ENCODE measurements at places on chromosomes 13 and 19.

- DNase-seq: no peak
Measured at GRCh38 chr13:103229674-103230073, 163.5 kb upstream of the SLC10A2 start.

GRCh38 chr19:34232566-34233481 is 21.5 kb upstream of the GARRE1 start:
- no peak for DNase-seq

DNA sequence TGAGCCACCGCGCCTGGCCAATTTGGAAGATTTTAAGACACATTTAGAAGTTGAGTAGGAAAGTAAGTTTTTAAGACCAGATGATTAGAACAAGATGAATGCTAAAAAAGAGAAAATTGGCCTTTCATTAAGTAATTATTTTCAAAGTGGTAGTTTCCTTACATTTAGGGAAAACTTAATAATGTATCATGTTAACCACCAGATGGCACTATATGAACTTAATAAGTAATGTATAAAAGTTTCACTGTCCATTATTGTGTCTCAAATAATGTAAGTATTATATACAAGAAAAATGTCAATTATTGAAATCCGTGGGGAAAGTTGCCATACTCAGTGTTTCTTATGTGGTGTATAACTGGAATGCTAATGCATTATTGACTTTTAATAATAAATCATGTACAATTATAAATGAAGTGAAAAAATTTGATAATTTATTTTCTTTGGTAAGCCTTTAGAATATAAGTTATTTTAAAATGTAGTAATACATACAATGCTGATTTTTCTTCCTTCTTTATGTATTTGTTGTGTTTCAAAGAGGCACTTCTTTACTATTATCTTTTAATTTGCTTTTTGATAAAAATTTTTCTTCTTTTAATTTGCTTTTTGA is 29.2 kb downstream of the COG6 start:
- DNase-seq: no peak

DNA sequence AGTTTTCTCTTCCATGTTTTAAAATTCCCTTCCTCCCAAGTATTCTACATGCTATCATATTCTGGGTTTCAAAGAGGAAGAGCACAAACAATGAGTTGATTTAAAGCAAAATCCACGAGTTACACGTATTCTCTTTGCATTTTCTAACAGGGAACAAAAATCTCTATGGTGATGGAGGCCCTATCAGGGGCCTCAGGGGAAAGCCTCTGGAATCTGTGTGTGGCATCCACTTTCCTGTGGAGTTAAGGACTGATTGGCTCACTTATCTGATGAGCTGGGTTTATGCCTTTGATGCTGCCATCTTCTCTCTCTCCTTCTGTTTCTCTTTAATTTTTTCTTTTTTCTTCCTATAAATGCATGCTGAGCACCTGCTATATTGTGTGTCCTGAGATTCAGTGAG is 14.8 kb downstream of the OLFM4 start:
- no peak for DNase-seq

DNA sequence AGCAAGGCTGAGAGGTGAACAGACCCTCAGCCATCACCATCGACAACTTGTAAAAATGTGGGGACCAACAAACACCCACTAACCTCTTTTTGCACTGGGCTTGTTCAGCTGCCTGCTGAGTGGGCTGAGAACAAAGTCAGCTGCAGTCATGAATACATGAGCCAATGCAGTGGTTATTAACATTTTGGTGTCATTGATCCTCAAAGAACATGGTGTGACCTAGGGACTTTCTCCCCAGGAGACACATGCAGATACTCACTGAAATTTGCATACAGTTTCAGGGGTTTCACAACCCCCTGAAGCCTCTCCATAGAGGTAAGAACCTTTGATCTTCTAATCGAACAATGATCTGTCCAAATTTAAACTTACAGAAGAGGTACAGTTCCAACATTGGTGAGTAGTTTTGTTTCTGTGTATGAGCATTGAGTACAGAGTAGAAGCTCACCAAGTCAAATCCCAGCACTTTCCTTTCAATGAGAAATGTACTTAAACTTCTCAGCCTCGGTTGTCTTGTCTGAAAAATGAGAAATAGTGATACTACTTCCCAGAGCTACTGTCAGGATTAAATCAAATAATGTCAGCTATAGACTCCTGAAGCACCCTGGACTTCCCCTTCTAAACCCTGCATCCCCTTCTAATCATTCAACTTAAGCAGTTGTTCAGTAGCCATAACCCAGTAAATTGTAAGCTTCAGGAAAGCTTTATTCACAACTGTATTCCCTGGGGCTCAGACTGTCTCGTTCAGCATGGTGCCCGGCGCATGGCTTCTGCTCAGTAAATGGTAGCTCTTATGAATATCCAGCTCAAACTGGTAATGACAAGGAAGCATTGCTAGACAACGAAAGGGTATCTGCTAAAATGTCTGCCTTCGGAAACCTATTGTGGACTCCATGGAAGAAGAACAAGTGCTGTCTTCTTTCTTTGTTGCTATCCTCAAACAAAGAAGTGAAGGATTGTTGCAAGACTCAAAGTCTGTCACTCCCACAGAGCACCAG is 148.7 kb downstream of the FOXO1 start:
- no peak for DNase-seq

DNA sequence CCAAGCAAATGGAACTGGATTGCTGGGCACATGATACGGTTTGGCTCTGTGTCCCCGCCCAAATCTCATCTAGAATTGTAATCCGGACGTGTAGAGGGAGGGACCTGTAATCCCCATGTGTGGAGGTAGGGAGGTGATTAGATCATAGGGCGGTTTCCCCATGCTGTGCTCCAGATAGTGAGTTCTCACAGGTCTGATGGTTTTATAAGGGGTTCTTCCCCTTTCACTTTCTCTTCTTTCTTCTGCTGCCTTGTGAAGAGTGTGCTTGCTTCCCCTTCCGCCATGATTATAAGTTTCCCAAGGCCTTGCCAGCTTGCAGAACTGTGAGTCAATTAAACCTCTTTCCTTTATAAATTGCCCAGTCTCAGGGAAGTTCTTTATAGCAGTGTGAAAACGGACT is 32.6 kb upstream of the MTIF3 start:
- no peak for DNase-seq

- DNase-seq: no peak
Measured at GRCh38 chr19:54245936-54246335, 3.3 kb upstream of the LILRA6 start.

DNA sequence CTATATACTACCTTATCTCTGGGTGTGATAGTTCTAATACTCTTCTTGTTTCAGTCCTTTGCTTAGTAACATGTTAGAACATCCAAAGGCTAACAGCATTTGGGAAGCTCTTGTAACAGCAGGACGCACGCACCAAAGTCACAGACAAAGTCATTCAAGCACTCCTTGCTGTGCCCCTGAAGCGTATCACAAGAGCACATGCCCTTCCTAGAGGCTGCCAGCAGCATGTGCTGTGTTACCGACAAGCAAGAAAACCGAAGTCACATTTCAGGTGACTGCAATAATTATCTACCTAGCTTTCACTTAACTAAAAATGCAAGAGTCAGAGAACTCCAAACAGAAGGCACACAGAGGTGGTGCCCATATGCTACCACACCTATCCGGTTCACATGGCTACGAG is 194.1 kb downstream of the KLF12 start:
- no peak for DNase-seq

- no peak for DNase-seq
Measured at GRCh38 chr19:38911388-38912001, 491 bp downstream of the CCER2 start.

- no peak for DNase-seq
Measured at GRCh38 chr13:73058432-73058735, 421 bp upstream of the KLF5 start.

- DNase-seq: no peak
Measured at GRCh38 chr13:73228546-73228945, 169.7 kb downstream of the KLF5 start.

GRCh38 chr13:97858161-97858560 is 95.3 kb upstream of the IPO5 start:
- DNase-seq: no peak

DNA sequence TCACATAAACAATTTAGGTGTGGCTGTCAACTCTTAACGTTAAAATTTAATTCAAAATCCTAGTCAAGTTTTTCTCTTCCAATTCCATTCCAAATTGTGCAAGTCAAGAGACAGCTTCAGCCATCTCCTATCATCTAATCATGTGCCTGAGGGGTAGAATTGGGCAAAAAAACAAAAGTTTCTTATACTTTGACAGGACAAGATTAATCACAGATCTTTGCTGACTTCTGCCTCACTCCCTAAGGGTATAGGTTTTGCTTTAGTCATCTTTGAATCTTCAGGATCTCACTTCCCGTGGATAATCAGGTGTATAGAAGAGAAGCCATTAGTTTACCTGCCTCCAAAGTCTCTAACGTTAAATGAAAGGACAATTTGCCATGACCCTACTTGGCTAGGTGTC is 24.6 kb downstream of the RNF17 start:
- DNase-seq: no peak

GRCh38 chr19:55536951-55537740 is at the start of gene SBK2:
Gene SBK2 (minus strand): TSS chr19:55537133. CDS start chr19:55536294, 839 bp downstream.
- no peak for DNase-seq

DNA sequence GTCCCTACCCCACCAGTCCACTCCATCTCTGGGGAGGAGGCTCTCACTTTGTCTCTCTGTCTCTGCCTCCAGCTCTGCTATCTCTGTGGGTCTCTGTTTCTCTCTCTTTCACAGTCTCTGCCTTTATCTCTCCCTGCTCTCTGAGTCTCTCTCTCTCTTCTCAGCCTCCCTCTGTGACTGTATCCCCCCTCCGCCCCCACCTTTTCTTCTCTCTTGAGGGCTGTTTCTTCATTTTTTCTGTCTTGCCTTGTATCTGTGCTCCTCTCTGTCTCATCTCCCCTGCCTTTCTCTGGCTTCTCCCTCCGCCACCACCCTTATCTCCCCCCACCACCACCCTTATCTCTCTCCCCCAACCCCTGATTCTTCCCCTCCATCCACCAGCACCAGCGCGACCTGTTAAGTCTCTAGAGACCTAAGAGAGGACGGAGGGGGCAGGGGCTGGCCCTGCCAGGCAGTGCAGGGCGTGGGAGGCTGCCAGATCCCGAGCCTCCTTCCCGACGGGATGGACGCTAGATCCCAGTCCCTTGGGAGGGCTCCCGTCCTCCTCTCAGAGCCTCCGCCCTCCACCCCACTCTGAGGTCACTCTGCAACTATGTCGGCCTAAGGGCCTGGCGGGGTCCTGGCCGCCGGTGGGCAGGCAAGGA is 1.0 kb downstream of the AXL start:
- DNase-seq: no peak

DNA sequence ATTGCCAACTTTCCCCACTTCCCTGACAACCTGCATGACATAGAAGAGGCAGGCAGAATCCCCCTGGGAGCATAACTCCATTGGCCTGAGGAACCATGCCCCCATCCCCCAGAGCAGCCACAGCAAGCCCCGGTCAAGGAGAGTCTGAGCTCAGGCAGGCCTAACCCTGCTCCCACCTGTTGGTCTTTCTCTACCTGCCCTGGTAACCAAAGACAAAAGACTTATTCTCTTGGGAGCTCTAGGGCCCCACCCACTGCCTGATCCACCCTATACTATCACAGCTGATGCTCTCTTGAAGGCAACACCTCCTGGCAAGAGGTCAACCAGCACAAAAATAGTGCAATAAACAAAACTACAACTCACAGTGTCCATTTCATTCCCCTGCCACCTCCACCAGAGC is 59.3 kb downstream of the TNFSF13B start:
- DNase-seq: no peak

DNA sequence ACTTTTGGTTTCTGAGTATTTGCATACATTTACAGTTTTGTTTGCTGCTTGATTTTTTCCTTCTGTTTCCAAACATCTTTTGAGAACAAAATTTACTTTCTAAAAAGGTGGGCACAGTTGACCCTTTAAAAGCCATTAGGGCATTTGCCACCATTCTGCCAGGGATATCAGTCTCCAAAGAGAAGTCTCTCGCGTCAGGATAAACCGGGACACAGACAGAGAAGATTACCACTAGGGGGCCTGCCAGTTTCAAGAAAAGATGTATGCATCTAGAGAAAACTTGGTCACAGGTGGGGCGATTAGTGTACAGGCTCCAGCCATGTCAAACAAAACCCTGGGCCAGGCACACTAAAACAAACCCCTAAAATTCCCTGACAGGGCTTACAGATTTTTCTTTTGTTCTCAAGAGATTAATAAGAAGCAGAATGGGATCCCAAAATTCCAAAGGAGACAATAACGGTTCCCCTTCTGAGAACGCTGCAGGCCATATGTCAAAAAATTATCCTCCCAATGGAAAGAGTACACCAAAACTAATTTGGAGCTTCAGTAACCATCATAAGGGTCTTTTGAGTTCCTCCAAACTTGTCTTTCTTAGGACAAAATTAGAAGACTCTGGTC is 10.7 kb upstream of the PABPC3 start:
- no peak for DNase-seq

- DNase-seq: no peak
Measured at GRCh38 chr13:106532111-106532929, 3.1 kb downstream of the EFNB2 start.

GRCh38 chr19:11251650-11252314 is 10.5 kb downstream of the DOCK6 start:
- DNase-seq: no peak

- DNase-seq: no peak
Measured at GRCh38 chr13:89832827-89833226, 1514.7 kb upstream of the MIR17HG start.

DNA sequence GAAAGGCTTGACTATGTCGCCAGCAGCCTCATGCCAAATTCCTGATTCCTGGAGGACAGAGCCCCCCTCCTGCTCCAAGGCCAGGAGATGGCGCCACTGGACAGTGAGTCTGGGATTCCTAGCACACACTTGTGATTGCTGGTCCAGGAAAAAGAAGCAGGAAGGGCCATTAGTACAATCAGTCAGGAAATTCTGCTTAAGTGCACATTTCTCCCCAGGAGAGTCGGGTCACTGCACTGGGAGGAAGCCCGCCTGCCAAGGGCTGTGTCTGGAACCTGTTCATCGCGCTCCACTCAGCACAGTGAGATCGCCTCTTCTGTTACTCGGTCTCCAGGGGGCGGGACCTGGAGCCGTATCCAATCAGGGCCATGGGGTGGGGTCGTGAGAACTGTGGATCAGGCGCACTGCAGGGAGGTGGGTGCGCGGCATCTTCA is 65.1 kb downstream of the ZNF823 start:
- no peak for DNase-seq

DNA sequence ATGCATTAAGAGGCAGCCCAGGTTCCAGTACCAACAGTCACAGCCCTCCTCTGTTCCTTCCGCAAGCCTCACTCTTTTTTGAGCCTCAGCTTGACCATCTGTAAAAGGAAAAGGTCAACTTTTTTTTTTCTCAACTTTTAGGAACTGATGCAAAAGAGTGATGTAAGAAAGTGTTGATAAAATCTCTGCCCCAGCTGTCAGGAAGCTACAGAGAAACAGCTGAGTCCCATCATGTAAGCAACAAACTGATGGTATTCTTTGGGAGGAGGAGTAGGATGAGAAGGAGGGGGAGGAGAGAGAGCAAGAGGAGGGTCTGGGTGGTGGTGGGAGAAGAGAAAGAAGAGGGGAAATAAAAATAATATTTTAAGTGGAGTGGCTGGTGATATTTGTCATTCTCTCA is 233.9 kb upstream of the TSHZ3 start:
- no peak for DNase-seq

GRCh38 chr13:77699059-77699680 is 1.7 kb downstream of the SLAIN1 start:
- DNase-seq: no peak

GRCh38 chr19:5062195-5062594 is 93.3 kb downstream of the KDM4B start:
- DNase-seq: no peak
